Activated CD4-positive, alpha-beta T cell treated with anti-CD3 and anti-CD28 coated beads, Interleukin-2, Interleukin-6, amounts not matched to agents 100 ng/mL and 50 ng/mL, durations not matched to agents 16 hours and 8 hours (primary cell): ENCODE measurements at places on chromosomes 3 and 15.
A peak's percentile ranks its signal among the peaks of the same experiment; 100 is the strongest.

- peak; percentile 76 for DNase-seq
Measured at GRCh38 chr3:142993958-142994442, 7.4 kb upstream of the U2SURP start.

DNA sequence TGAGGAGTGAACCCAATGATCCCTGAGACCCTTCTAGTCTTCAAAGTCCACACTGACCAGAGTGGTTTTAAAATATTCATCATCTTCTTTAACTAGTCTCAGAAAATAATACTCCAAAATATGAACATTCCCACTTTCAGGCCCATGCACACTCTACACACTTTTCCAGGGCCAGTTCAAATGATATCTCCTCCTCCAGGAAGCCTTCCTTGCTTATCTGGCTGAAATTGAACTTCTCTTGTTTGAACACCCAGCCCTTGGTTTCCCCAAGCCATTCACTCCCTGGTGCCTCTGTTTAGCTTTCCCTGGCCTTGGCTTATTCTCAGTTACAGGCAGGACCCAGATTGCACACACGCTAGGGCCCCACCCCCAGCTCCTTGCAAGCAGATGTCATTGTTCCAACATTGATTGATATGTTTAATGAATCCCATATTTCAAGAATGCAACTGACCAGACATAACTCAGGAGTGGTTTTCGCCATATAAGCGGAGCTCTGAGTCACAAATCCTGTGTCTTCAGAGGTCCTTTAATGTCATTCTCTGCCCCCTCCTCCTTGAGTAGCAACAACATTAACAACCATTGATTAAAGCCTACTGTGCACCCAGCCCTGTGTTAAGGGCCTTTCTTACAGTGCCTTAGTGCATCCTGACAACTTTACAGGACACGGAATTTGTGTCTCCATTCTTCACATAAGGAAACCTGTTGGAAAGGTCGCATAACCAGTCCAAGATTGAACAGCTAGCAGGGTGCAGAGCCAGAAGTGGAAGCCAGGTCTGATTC is 2.1 kb downstream of the ITGA11 start:
- DNase-seq: no peak

DNA sequence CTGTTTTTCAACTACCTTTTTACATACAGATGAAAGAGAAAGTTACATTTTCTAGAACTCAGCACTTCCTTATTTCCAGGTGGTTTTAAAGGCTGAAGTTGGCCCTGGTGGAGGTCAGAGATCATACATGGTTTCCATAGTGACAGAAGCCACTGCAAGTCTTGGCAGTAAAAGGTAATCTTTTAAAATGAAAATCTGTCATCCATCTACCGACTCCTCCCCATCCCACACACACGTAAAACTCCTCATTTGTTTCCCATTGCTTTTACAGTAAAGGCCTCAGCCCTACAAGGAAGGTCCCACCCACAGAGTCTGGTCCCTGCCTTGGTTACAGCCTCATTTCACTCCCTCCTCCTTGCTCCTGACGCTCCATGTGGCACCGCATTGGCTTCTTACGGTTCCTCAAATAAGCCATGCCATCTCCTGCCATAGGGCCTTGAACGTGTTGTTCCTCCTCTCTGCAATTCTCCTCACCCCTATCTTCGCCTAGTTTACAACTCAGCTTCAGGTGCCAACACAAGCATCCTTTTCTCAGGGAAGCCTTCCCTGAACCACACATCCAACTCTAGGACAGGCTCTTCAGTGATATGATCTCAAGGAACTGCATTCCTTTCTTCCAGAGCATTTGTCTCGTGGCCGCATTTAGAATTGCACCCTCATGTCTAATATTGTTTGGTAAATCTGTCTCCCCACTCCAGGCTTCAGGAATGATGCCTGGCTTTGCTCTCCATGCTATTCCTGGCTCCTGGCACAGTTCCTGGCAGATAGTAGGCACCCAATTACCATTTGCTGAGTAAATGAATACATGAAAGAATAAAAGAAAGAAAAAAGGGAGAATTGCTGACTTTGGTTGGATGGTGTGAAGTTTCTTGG is 2.6 kb downstream of the CYP19A1 start:
- no peak for DNase-seq

DNA sequence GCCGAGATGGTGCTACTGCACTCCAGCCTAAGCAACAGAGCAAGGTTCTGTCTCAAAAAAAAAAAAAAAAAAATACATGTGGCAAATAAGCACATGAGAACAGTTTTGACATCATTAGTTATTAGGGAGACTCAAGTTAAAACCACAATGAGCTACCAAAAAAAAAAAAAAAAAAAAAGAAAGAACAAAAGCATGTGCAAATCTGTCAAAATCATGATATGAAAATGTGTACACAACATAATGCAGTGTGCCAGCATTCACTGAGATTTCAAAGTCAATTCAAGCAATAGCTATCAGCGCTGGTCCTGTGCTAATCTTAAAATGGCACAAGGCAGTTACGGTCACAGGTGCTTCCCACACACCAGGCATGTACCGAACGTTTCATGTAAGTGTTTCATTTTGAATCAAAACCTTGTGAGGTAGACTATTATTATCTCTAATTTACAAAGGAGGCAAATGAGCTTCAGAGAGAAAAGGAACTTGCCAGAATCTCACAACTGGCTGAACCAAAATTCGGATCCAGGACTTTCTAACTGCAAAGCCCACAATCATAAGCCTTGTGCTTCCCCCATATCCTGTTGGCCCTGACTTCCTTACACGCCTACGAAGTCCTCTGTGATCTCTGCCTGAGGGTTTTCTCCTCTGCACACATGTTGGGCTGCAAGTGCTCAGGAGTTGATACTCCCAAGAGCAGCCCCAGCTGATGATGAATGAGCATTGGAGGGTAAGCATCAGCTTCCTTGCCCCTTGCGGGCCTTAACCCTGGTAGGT is 200.1 kb upstream of the PROK2 start:
- peak; percentile 74 for DNase-seq

DNA sequence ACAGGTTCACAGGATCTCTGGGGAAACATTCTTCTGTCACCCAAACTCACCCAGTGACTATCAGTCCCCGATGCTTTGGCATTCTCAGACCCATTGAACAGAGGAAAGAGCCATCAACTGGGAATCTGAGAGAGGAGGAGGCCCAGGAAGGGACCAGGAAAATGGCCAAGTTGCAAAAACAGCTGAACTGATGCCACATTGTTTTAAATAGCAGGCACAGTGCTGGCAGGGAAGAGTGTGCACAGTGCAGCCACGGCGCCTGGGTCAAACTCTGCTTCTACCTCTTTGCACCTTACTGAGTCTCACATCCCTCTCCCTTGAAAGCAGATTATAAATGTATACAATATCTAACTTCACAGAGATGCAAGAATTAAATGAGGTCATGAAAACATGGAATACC is 66.4 kb downstream of the SRGAP3 start:
- no peak for DNase-seq
